Gastroesophageal sphincter (tissue), 4 donors: ENCODE measurements at places on chromosomes 1 and 21.

- no peak for ATAC-seq
Observed at GRCh38 chr1:45769261-45769932, 18.9 kb upstream of the IPP start.

DNA sequence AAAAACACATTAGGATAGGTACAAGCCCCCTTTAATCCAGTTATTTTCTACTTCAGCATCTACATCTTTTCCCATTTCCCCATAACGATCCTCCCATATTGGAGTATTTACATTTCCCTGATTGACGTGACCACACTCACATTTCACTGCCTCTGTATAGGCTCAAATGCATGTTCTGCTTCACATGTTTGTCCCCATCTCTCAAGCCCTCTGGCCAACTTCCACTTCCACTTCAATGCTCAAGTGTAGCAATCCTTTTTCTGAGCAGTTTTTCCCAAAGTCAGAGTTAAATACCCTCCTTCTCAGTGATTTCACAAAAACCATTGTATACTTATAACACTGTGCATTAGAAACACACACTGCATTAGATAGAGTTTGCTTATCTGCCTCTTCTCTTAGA lies 61.8 kb upstream of the TTLL7 start:
- no peak for ATAC-seq

DNA sequence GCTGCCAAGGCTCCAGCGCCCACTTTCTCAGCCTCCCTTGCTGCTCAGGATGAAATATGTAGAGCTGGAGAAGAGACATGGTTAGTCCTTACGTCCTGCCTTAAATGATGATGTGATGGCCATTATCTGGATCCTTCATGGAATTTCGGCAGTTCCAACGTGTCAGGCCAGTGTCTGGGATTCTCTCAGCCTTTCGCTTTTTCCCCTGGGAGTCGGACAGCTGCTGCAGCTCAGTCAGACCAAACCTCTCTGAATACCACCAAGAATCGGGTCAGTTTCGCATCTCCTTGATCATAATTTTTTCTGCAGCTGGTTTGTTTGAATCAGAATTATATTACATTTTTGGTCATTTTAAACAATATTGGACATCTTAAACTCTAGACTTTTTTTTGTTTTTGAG lies 22.3 kb upstream of the KLHDC8A start:
- ATAC-seq = no peak

DNA sequence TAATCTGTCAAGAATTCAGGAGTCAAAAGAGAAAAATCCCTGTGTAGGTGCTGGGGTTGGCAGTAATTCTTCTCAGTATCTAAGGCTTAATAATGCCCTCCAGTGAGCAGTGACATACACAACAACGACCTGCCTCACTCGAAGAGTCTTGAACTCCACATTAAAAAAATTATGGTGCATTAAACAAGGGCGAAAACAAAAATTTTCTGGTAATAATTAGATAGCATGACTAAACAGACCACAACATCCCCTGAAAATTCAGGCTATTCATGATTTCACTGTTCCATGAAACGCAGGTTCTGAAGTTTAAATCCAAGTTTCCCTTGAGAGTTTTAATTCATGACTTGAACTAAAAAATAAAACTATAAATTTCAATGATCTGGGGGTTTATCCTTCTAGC lies 5.1 kb downstream of the SRSF4 start:
- no peak for ATAC-seq

DNA sequence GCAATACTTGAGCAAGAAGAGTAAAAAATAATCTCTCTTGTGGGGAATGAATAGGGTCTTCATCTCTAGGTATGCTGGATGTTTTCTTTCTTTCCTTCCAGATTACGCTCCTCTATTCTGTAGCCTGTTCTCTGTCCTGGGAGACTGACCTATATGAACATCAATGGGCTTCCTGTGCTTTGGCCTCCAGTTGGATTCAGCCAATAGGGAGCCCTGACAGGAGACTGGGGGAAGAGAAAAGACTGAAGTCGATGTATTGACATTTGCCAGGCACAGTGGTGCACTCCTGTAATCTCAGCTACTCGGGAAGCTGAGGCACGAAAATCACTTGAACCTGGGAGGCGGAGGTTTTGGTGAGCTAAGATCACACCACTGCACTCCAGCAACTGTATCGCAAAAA lies 17.6 kb downstream of the SEMA6C start:
- ATAC-seq = no peak

DNA sequence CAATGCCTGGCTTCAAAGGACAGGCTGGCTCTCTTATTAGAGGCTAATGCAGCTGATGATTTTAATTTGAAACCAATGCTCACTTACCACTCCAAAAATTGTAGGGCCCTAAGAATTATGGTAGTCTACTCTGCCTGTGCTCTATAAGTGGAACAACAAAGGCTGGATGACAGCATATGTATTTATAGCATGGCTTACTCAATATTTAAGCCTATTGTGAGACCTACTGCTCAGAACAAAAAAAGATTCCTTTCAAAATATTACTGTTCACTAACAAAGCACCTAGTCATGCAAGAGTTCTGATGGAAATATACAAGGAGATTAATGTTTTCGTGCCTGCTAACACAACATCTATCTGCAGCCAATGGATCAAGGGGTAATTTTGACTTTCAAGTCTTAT lies 73.8 kb upstream of the DUSP10 start:
- no peak for ATAC-seq

DNA sequence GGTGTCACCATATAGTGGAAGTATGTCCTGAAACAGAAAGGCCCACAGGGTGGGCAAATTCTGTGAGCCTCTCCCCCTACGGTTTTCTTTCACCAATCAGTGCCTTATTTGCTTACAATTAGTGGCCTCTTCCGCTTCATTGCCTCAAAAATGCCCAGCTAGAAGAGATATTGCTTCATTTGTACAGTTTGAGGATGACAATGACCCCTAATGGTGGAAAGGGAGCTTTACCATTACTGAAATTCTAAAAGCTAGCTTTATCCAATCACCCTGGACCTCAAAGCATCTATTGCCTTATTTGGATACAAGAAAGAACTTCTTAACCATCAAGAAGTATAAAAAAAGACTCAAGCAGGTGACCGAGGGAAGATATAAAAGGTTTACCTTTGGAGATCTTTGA lies 49.6 kb downstream of the LRRC71 start:
- ATAC-seq = no peak

DNA sequence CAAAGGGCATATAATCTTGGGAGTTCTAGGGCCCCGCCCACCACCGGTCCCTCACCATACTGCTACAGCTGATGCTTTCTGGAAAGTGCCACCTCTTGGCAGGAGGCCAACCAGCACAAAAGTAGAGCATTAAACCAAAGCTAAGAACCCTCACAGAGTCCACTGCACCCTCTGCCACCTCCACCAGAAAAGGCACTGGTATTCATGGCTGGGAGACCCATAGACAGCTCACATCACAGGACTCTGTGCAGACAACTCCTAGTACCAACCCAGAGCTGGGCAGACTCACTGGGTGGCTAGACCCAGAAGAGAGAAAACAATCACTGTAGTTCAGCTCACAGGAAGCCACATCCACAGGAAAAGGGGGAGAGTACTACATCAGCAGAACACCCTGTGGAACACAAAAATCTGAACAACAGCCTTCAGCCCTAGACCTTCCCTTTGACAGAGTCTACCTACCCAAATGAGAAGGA lies 10.8 kb downstream of the THEM4 start:
- no peak for ATAC-seq
